ENCODE measurements at places on chromosomes 12 and 14. TPM values are rescaled to one million over a fixed set of nuclear protein-coding genes. Genes with fewer than 3 reads are reported as not detected.

- DNase-seq = no peak
These were observed 105.7 kb downstream of the CRADD start for GRCh38 chr12:93782853-93783252.

Gene E2F7
- total RNA-seq = 0.11 TPM

Gene CTSG
- not detected for total RNA-seq

DNA sequence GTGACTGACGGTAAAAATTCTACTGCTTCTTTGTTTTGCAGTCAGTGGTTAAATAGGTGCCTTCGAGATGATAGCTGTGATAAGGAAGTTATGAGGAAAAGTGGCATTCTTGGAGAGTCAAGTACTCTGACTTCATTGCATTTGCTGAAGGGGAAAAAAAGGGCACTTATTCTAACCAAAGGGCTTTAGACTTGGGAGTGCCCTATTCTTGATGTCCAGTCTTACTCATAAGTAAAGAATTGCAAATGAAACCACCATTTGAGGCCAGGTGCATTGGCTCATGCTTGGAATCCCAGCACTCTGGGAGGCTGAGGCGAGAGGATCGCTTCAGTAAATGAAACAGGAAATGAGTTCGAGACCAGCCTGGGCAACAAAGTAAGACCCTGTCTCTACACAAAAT, 40.3 kb downstream of the BRAP start:
- no peak for DNase-seq

DNA sequence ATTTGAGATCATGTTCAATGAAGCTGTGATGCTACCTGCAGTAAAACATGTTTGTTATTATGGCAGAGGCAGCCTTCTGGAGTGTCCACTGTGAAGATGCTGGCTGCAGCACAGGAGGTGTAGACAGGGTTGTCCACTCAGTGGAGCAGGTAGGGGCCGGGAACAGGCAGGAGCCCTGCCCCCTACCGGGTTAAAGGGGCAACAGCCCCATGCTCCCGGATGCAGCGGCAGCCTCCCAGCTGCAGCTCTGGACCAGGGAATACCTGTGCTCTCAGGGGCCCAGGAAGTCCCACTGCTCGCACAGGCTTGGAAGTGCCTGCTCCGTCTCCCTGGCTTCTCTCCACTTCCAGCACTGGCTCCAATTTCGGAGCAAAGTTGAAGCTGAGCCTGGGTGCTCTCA, 401.6 kb downstream of the FOXG1 start:
- DNase-seq = no peak

DNA sequence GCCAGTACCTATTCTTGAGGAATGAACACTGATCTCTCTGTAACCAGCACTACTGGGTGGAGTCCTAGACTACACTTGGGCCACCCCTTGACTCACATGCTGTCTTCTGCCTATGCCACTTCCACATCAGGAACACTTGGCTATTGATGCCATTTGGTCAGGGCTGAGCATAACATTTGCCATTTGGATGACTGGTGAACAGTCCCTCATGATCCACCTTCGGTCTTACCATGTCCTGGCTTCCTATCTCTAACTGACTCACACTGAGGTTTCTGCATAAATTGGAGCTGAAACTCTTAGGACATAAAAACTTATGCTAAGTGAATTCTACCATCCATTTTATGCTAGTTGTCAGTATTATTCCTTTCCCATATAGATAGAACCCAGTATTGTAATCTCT, 91.7 kb upstream of the PELI2 start:
- no peak for DNase-seq

Gene DLGAP5
- total RNA-seq = 0.41 TPM

Gene ARHGAP9
- 11.5 TPM for total RNA-seq

Gene B4GALNT3
- total RNA-seq = 43.1 TPM

Gene CAPZA3
- total RNA-seq = not detected

DNA sequence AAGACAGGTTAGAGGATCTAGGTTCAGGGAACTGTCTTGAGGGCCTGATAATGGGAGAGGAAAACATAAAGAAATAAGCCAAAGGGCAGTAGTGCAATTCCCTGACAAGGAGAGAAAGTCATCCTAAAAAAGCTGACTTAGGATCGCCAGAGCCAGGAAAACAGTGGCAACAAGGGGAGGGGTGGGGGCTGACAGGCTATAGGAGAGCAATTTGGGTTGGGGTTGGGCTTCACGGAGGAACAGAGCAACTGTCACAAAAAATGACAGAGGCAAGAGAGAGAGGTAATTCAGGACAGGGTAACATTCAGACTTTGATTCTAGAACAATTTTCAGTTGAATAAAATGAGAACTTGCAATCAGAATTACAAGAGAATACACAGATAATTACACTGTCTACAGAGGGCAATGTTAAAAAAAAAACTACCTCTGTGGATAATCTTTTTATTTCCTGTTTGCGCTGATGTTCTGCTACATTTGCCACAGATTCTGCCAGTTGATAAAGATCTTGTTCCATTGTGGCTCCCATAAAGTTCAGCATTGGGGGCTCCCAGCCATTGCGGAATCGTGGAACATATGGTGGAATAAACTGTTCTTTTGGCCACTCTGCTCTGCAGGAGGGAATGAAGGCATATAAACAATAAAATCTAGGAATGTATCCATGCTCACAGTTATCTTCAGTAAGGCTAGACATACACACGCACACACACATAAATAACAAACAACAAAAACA, 138.6 kb downstream of the EPS8 start:
- no peak for DNase-seq

Gene MAGOHB
- 20.5 TPM for total RNA-seq

- no peak for DNase-seq
These were observed 488.0 kb upstream of the RGS6 start for GRCh38 chr14:71444030-71444822.

DNA sequence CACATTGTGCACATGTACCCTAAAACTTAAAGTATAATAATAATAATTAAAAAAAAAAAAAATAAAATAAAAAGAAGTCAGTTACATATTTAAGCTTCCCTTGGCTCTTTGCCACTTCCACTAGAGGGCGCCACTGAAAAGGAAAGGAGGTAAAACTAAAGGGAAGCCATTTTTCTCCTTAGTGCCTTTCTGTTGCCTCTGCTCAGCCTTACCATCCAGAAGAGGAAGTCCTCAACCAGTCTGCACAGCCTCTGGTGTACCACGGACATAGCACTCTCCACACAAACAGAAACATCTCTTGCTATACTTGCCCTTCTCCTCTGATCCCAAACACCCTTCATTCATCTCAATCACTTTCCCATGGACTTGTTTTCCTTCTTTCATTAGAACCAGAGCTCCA, 169.0 kb upstream of the EEA1 start:
- DNase-seq = peak; percentile 52

DNA sequence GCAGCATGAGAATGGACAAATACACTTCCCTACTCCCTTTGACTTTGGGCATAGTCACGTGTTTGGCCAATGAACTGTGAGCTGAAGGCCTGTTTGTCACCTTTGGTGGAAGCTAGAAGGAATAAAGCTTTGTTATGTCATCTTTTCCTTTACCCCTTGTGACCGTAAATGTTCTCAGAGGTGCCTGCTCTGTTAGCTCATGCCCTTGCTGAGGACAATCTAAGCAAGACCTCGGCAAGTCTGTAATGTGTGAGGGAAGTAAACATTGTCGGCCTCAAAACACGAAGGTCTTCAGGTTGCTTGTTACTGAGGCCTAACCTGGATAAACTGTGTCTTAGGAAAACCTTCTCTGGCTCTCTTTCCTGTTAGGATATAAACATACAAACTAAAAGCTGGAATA, 354.2 kb downstream of the TMEM132D start:
- DNase-seq = no peak

DNA sequence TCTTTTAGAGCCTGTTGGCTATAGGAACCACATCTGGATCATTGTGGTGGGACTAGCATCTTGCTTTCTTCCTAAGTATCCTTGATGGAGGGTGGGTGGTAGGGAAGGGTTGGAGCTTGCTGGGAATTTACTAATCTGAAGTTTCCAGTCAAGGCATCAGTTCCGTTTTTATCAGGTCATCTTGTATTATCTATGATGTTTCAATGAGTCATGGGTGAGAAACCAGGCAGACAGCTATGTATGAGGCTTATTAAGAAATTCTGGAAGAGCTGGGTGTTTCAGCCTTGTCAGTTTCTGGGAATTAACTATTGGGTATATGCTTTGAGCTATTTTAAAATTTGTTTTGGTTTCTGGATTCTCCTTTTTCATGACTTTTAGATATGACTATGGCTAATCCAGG, 11.3 kb downstream of the TSFM start:
- no peak for DNase-seq

Gene SRGAP1
- total RNA-seq = 35.6 TPM

DNA sequence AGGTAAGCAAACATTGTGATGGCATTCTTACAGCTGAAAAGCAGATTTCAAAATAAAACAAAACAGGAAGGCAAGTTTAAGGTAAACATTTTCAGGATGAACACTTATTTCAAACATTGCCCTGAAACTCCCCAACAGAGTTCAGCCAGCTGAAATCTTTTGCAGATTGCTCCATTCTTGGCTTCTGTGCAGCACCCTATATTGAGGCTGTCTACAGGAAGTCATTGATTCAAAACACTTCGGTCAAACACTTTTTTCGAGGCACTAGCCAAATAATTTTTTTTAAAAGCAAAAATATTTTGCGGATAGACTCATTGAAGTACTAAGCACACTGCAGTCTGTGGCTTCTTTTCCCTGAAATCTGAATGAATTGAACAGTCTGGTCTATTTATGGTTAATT, 318.1 kb upstream of the PDE3A start:
- no peak for DNase-seq

- DNase-seq = peak; percentile 39
These were observed 9.5 kb upstream of the IRF2BPL start for GRCh38 chr14:77037938-77038568.

DNA sequence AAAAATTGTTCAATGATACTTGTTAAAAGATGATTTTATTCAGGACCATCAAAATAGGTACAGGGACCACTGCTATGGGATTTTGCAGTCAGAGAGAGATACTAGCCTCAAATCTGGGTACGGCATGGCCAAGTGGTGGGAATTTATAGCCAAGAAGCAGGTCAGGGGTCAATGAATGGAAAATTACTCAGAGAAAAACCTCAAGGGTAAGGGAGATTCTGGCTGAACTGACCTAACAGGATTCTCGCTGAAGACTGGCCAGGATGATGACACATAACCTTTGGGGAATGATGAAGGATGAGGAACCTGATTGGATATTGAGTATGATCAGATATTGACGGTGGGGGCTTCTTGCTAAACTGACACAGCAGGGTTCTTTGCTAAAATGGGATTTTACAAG, 32.7 kb downstream of the DEPDC4 start:
- DNase-seq = peak; percentile 65

All from adrenal gland (tissue), 19 donors.